ENCODE measurements at places on chromosomes 3 and 15.
A peak's percentile ranks its signal among the peaks of the same experiment; 100 is the strongest.

DNA sequence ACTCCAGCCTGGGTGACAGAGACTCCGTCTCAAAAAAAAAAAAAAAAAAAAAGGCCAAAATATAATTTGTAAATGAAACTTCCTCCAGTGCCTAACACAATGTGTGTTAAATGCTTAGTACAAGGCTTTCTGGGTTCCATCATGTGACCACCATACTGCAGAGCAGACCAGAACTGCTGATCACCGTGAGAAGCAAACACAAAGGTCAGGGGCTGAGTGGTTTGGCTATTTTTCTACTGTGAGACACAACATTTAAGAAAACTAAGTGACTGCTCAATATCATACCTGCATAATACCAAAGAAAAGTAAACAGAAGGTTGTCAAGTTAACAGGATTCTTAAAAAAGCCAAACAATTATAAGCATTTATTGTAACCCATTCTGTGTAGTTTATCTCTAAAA, 13.2 kb downstream of the ABCC5 start:
- H3K4me3 ChIP-seq = no peak overlapping the region
- DNase-seq = no peak
- no peak overlapping the region for H3K27ac ChIP-seq
- H3K4me1 ChIP-seq = no peaks in the 10 kb centered on the region
- peaks cover 3% of the 10 kb centered on the region for H3K36me3 ChIP-seq

DNA sequence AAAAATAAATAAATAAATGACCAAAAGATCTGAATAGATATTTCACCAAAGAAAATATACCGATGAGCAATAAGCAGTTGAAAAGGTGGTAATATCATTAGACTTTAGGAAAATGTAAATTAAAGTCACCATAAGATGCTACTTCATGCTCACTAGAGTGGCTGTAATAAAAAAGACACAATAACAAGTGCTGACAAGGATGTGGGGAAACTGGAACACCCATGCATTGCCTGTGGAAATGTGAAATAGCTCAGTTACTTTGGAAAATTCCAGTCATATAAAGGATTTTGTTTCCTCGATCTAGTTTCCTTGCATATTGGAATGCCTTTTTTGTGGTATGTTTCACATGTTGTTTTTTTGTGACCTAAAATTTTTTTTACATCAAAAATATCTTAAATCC, 36.0 kb upstream of the LRIG1 start:
- no peak overlapping the region for H3K4me3 ChIP-seq
- H3K27ac ChIP-seq = no peak overlapping the region
- no peaks in the 10 kb centered on the region for H3K27me3 ChIP-seq
- no peak for DNase-seq

GRCh38 chr15:97162805-97163495, 797.6 kb upstream of the ARRDC4 start:
- no peaks in the 10 kb centered on the region for H3K36me3 ChIP-seq
- no peak for DNase-seq
- no peaks in the 10 kb centered on the region for H3K27me3 ChIP-seq

- no peak for DNase-seq
- H3K27me3 ChIP-seq = no peaks in the 10 kb centered on the region
- H3K4me3 ChIP-seq = peak overlapping the region; percentile 47
- no peak overlapping the region for H3K27ac ChIP-seq
- H3K4me1 ChIP-seq = no peaks in the 10 kb centered on the region
- H3K36me3 ChIP-seq = no peaks in the 10 kb centered on the region
Measured at GRCh38 chr3:194488055-194488742, 1.4 kb upstream of the ATP13A3 start.

DNA sequence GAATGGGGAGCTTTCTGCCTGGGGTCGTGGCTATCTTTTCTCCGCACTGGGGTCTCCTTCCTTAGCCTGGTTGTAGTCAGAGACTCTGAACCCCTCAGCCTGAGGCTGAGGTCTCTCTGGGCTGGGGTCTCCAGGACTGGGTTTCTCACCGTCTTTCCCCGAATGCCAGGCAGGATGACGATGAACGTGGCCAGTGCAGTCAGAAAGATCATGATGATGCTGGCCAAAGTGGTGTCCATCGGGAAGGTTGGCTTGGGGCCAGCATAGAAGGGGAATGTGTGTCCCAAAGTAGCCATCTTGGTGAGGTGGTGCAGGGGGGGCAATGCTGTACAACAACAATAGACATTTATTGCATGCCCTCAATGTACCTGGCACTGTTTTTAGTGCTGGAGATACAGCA, 7.0 kb downstream of the DUOXA1 start:
- no peak overlapping the region for H3K27ac ChIP-seq
- no peak overlapping the region for H3K4me3 ChIP-seq
- no peaks in the 10 kb centered on the region for H3K36me3 ChIP-seq
- no peak for DNase-seq

DNA sequence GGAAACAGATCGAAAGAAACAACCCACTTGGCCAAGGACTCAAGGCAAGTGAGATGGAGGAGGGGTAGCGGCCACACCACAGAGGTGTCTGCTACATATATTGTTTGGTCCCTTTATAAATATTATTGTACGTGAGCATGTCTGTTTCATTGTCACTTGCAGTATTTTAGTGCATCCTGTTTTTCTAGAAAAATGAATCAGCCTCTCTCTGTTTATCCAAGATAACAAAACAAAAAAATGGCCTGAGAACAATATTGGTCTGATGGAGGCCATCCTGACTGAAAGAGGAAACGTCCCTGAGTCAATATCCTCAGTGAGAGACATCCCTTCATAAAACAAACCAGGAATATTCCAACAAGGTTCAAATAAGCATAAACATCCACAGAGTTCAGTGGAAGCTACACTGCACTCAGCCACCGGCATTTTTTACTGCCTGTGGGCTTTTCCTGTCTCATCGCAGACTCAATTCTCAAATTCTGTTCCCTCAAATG, 42.0 kb downstream of the WWTR1 start:
- H3K4me3 ChIP-seq = no peak overlapping the region
- no peaks in the 10 kb centered on the region for H3K36me3 ChIP-seq
- peaks cover 8% of the 10 kb centered on the region for H3K4me1 ChIP-seq

DNA sequence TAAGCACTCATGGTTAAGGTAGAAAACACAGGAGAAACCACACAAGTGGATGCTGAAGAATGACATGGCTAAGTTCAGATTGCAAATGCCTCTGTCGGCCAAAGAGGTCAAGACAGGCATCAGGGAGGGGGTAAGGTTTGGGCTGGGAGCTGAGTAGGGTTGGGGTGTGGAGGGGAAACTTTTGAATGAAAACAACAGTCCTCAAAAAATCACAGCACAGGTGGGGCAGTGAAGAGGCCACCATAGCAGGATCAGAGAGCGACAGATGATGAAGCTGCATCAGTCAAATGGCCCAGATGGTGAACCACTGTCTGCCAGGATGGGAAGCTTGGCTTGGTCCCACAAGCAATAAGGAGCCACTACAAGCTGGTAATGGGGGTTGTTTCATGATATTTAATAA, 74.9 kb downstream of the ADCY5 start:
- H3K27me3 ChIP-seq = no peaks in the 10 kb centered on the region
- no peaks in the 10 kb centered on the region for H3K4me1 ChIP-seq
- no peak for DNase-seq
- H3K36me3 ChIP-seq = no peaks in the 10 kb centered on the region

- H3K4me3 ChIP-seq = no peak overlapping the region
- H3K36me3 ChIP-seq = no peaks in the 10 kb centered on the region
- no peaks in the 10 kb centered on the region for H3K27me3 ChIP-seq
- no peak for DNase-seq
Measured at GRCh38 chr3:182728238-182728637, 65.1 kb upstream of the ATP11B start.

DNA sequence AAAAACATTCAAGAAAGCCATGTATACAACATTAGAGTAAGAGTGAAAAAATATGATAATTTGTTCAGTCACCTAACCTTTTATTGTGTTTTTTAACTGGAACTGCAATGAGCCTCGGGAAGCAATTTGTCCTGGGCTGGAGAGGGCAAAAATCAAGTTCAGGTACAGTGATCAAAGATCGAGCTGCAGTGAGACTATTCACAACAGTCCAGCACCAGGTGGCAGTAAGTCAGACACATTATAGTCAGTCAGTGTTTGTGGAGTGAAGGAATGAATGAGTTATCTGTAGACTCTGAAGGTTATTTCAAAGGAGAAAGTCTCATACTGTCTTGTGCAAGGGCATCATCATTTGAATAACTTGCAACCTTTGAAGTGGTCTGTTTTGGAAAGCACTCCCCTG, 116.6 kb downstream of the CHDH start:
- H3K36me3 ChIP-seq = no peaks in the 10 kb centered on the region
- no peaks in the 10 kb centered on the region for H3K27me3 ChIP-seq
- H3K27ac ChIP-seq = no peak overlapping the region
- DNase-seq = no peak
- no peak overlapping the region for H3K4me3 ChIP-seq

Data from H9 (cell line).